Activated CD4-positive, alpha-beta T cell treated with anti-CD3 and anti-CD28 coated beads, Interleukin-2, amount 50 U/mL, for 4 hours (primary cell): ENCODE measurements at places on chromosomes 7 and 10.

DNA sequence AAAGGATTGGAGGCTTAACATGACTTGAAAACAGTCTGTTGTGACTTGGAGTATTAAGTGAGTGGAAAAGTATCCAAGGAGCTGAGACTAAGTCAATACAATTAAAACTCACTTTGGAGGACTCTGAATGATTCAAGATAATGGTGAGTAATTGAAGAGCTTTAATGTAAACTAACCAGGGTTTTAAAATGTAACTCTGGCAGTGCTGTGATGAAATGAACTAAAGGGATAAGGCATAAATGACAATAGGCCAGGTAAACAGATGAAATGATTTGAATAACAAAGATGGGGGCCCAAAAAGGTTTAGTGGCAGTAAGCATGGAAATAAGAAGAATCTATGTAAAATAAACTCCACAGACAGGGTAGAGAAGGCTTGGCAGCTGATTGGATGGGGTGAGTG lies 316.5 kb upstream of the CACNA2D1 start:
- DNase-seq, result no peak

GRCh38 chr10:7205656-7206055 lies 205.2 kb downstream of the SFMBT2 start:
- DNase-seq, result no peak

- DNase-seq, result no peak
Observed at GRCh38 chr10:99328579-99329303, 415 bp upstream of the CNNM1 start.

DNA sequence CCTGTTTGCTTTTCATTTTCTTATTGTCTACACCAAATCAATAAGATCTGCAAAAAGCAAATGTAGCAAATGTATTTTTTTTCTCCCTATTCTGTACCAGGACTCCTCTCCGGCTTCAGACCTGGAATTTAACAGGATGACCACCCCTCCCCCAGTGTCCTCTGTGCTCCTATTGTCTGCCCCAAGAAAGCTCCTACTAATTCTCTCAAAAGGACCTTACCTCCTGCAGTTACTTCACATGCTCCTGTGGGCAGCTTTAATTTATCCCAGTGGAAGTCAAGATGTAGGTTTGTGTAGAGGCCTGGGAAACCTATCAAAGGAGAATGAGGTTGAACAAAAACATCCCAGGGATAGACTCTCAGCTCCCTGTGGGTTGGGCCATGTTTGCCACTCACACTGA lies 31.3 kb downstream of the PLXNA4 start:
- DNase-seq, result no peak

GRCh38 chr7:4689668-4690067 lies 7.6 kb downstream of the FOXK1 start:
- DNase-seq, result no peak
